ENCODE measurements at places on chromosomes 1 and 21.

GRCh38 chr1:35173491-35173890 is 19.5 kb downstream of the SFPQ start:
- DNase-seq: no peak

GRCh38 chr1:31762726-31763670 is 1.1 kb downstream of the ADGRB2 start:
- peak; percentile 37 for DNase-seq

DNA sequence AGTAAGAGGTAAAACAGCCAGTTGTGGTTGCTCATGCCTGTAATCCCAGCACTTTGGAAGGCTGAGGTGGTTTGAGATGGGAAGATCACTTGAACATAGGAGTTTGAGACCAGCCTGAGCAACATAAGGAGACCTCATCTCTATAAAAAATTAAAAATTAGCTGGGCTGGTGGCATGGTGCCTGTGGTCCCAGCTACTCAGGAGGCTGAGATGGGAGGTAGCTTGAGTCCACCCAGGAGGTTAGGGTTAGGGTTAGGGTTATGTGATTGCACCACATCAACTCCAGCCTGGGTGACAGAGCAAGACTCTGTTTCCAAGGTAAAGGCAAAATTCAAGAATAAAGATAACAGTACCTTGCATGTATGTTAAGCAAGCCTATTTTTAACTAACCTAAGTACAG is 3.5 kb downstream of the SAMSN1 start:
- DNase-seq: peak; percentile 55

GRCh38 chr1:157144509-157144908 is 6.3 kb upstream of the ETV3 start:
- DNase-seq: no peak

- DNase-seq: no peak
Measured at GRCh38 chr1:87279536-87279875, 49.2 kb upstream of the LMO4 start.

- DNase-seq: no peak
Measured at GRCh38 chr1:47460456-47460855, 22.6 kb downstream of the FOXD2 start.

DNA sequence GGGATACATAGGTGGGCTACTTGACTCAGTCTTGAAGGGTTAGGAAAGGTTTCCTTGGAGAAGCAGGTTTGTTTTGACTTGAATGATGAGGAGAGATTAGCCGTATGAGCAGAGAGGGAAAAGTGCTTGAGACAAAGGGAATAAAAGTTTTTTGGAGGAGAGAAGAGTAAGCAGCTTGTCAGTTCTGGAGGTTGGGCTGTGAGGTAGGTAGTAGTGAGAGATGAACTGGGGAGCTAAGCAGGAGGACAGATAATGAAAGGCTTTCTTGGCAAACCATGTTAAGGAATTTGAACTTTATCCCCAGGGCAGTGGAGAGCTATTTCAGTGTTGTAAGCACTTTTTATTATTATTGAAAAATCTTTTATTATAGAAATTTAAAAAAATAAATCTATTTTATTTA is 3.6 kb downstream of the OSBPL9 start:
- no peak for DNase-seq

DNA sequence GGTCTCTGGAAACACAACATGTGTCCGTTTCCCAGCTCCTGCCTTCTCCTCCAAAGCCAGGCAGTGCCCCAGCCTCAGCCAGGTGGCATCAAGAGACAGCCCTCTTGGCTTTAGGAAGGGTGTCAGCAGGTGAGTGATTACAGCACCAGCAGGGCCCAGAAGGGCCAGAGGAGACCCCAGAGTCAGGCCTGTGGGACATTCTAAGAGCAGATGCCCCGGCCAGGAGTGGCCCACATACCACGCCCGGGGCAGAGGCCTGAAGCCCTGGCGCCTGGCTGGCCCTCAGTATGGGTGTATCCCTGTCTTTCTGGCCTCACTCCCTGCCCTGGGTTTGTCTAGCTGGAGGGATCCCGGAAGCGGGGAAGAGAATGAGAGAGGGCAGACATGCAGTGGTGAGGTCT is 109.2 kb downstream of the CASZ1 start:
- DNase-seq: no peak

- DNase-seq: no peak
Measured at GRCh38 chr1:39104158-39105060, 78.3 kb downstream of the NDUFS5 start.

- no peak for DNase-seq
Measured at GRCh38 chr1:244155661-244156060, 104.6 kb downstream of the ZBTB18 start.

DNA sequence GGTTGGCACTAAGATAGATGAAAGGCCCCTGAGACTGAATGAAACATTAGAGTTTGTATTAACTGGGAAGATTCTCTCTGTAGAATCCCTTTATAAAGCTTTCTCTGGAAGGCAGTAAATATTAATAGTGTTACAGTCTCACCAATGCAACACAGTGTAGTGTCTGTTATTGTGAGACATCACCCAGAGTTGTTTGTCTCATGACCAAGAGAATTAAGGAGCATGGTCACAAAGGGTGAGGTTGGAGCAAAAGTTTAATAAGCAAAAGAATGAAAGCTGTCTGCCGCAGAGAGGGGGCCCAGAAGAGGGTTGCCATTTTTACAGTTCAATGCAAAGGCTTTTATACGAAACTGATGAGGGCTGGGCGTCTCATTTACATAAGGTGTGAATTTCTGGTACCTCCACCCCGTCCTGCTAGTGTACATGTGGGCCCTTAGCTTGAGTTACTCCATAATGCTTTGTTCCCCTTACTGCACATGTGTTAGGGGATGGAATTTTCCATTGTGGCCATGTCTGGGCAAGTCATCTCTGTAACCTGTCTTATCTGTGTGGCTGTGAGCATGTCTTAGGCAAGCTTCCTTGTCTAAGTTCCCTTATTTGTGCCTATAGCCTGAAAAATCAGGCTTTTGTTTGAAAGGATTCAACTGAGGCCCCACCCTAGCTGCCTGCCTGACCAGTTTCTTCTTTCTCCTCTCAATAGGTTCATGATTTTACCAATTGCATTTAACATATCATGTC is 184.1 kb downstream of the RASAL2 start:
- DNase-seq: no peak

DNA sequence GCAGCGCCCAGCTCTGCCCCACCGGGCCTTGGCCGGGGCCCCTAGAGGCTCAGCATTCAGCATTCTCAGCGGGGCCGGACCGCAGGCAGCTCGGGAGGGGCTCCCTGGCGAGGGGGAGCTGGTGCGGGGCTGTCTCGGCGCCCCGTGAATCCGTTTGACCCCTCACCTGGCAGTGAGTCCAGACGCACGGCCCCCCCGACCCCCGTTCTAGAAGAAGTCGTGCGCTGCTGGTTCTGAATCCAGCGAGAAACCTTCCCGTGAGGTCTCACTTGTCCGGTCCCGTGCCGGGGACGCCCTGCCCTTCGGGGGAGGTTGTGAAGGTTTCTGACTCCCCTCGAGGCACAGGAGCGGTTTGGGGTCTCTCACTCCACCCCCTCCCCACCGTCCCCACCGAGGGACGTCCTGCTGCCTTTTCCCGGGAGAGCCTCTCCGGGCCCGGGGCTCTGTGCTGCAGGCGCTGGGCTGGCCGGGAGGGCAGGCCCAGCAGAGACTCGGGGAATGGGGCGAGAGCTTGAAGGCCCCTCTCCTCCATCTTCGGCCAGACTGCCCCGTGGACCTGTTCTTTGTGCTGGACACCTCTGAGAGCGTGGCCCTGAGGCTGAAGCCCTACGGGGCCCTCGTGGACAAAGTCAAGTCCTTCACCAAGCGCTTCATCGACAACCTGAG is 655 bp downstream of the COL6A1 start:
- DNase-seq: no peak

DNA sequence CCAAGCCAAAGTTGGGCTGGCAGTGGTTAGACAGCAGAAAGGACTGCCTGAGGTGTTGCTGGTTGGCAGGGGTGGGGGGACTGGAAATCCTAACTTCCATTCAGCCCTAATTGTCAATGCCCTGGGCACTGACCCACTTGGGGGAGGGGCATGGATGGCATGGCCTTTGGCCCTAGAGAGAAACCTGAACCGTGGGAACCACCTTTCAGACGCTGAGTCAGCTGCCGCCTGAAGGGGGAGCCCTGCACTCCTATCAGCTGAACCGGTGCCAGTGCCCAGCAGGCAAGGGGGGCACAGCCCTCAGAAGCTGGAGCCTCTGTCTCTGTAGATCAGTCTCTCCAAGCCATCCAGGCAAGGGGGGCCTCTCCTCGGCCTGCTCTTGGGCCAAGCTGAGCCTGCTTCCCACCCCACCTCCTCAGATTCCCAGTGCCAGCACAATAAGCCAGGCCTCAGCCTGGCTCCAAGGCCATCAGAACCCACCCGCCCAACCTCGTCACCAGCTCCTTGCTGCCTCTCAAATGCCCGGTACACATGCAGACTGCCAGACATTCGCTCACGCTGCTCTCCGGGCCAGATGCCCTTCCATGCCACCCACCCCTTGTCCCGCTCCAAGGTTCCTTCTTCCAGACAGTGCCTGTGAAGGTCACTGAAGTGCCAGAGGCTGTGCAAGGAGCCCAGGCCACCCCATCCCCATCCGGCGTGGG is 11.6 kb downstream of the TINAGL1 start:
- peak; percentile 54 for DNase-seq

- no peak for DNase-seq
Measured at GRCh38 chr1:183769956-183770815, 34.7 kb upstream of the RGL1 start.

- peak; percentile 95 for DNase-seq
Measured at GRCh38 chr1:26126321-26127084, 14.9 kb downstream of the PDIK1L start.

- no peak for DNase-seq
Measured at GRCh38 chr1:41103766-41104165, 82.2 kb upstream of the SLFNL1 start.

DNA sequence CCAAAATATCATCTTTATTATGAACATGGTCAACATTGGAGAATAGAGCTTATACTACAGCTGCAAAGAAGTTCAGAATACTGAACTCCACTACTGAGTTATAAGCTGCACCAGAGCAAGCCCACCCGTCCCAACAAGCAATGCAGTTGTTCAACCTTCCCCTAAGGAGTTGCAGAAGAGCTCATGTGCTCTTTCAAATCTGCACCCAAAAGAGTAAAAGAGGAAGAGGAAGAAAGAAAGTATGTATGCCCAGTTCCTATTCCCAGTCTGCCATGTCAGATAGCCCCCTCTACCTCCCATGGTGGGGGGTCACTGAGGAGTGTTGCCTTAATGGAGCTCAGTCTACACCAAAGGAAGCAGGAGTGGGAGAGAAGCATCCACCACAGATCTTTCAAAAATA is 6.9 kb downstream of the C1orf162 start:
- DNase-seq: no peak

DNA sequence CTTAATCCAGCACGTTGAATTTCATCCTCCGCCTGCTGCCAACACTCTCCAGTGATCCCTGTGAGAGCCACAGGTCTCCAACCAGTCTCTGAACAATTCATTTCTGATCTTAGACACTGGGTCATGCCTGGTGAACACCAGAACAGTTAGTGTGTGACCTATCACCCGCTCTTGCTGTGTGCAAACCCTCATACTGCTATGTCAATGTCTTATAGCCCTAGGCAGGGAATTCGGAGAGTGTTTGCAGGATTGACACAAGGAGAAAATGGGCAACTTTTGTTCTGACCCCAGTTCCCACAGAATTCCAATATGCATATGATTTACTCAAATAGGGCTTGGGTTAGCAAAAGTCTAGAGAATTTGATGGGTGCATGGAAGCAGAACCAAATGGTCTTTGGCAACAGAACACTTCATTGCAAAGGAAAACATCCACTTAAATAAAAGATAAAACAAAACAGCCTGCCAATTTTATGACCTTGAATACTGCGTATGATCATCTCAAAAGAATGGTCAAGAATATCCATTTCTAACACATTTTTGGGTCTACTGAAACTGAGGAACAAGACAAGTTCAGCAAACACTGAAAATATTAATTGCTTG is 23.0 kb upstream of the GUCA2B start:
- no peak for DNase-seq

DNA sequence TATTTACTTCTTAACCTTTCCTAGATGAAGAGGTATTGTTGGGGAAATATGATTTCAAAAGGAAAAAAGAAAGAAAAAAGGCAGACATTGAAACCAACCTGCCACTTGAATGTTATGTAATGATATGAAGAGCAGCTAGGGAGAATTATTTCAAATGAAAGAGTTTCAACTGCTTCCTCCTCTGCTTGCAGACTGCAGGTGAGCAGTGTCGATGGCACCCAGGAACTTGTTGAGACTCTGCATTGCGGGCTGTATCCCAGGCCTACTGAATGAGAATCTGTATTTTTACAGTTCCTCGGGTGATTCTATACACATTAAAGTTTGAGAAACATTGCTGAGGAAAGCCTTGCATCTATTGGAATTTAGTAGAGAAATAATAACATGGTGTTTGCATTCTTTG is 3.7 kb upstream of the RUNX1 start:
- DNase-seq: no peak

DNA sequence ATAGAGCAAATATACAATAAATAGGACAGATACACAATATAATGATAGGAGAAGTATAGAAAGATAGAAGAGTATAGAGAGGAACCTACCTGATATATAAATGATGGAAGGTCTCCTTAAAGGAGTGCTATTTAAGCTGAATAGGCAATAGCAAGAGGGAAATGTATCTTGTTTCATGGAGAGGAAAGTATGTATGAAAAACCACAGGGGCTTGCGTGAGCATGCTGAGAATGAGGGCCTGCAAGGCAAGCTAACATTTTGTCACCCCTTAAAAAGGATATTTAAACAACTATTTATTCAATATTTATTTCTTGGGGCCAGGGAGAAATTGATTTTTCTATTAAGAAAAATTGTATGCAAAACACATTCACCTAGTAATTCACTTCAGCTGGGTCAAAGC is 150.9 kb upstream of the ZRANB2 start:
- no peak for DNase-seq

GRCh38 chr1:181659321-181659957 is 176.1 kb downstream of the CACNA1E start:
- no peak for DNase-seq

GRCh38 chr1:167454304-167454893 is 63.9 kb downstream of the CD247 start:
- no peak for DNase-seq

Measured in erythroblast (primary cell).